NCI-H460 (cell line): ENCODE measurements at places on chromosomes 1 and 21. TPM values are rescaled to one million over a fixed set of nuclear protein-coding genes. Genes with fewer than 3 reads are reported as not detected.
A peak's percentile ranks its signal among the peaks of the same experiment; 100 is the strongest.

LAD1 gene
- total RNA-seq: not detected in 2 replicates

GRCh38 chr21:33185852-33186251, 43.9 kb upstream of the IFNAR2 start:
- no peak for DNase-seq

FCRL2 gene
- not detected in 2 replicates for total RNA-seq

SKI gene
- total RNA-seq: 5.6 and 9.1 TPM in 2 replicates

GRCh38 chr1:151807766-151808165, 2.5 kb upstream of the LINGO4 start:
- no peak for DNase-seq

DNA sequence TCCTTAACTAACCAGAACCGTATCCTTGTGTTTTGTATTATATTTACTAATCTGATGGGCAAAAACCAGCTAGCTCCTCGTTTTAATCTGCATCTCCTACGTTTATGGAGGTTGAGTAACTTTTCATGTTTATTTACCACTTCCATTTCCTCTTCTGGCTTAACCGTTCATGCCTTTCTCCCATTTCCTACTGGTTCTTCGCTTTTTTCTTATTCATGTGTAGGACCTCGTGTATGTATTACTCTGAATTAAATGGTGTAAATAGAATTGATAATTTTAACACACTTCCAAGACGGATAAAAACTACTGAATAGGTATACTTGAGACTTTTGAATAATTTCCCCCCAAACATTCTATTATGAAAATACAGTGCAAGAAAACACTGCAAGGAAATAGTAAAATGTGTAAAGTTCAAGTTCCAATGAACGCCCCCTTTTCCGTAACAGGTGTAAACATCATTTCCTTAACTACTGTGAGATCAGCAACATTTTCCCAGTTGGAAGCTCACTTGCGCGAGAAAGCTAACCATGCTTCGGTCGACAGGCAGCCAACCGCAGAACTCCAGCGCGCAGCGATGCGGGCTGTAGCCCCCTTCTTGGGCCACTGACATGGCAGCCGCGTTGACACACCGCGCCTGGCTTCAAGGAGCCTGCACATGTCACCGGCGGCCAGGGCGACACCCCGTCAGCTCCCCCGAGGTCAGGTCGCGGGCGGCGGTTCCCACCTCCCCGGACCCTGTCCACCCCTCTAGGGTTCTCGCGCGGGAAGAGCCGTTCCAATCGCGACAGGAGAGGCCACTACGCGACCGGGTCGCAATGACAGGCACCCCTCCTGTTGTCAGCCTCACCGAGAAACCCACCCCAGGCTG, 816 bp downstream of the EDEM3 start:
- DNase-seq: peak; percentile 23
